ENCODE measurements at places on chromosomes 13 and 19.
A peak's percentile ranks its signal among the peaks of the same experiment; 100 is the strongest.

GRCh38 chr13:110980921-110981320, 66.1 kb upstream of the ANKRD10 start:
- no peak for DNase-seq

DNA sequence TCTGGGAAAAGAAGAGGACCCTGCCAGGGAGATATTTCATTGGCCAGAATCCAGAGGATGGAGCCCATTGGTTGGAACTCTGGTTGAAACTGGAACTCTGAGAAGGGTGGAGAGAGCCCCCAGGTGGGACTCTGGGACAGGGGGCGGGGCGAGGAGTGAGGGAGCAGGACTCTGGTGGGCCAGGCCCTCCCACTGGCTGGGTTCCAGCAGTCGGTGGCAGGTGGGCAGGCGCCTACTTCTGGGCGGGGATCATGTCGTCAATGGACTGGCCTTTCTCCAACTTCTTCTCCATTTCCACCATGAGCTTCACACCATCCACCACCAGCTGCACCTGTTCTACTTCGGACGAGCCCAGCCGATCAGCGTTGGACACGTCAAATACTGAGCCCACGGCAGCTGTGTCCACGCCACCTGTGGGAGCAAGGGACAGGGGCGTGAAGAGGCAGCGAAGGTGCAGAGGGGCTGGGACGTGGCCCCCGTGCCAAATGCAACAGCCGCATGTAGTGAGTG, 16.1 kb downstream of the CKM start:
- no peak for DNase-seq

- DNase-seq: no peak
Observed at GRCh38 chr13:33649212-33649878, 168.6 kb upstream of the RFC3 start.

- no peak for DNase-seq
Observed at GRCh38 chr13:67775359-67775758, 545.2 kb upstream of the PCDH9 start.

GRCh38 chr13:63351081-63351480, 1935.4 kb upstream of the PCDH20 start:
- DNase-seq: no peak

- no peak for DNase-seq
Observed at GRCh38 chr19:12611361-12611699, 610 bp downstream of the ZNF791 start.

DNA sequence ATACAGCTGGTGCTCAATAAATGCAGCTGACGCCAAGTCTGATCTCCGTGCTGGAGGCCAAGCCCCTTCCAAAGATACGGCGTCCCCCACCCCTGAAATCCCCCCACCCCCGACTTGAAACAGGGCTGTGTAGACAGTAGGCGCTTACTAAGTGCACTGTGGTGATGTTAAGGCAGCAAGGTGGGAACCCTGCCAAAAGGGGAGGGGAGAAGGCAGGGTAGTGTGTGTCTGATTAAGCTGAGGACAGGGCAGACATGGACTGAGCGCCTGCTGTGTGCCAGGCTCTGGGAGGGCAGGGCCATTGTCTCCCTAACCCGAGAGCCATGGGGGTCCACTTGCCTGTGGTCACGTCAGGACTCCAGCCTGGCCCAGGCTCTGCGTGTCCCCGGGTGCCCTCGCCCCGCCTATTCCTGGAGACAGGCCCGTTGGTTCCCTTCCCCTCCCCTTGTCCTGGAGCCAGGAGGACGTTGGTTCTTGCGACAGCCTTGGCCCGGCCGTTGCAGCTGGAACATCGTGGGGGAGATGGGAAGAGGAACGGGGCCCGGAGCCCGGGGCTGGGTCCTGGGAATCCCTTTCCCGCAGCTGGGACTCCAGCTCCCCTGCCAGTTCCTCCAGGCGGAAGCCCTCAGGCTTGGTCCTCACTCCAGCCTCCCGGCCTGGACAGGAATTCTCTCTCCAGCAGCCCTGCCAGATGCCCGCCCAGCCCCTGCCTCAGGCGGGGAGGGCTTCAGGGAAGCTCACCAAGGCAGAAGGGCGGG, 1.7 kb upstream of the ELANE start:
- DNase-seq: peak; percentile 68

GRCh38 chr13:21069561-21070004, 8.2 kb upstream of the LATS2 start:
- no peak for DNase-seq

DNA sequence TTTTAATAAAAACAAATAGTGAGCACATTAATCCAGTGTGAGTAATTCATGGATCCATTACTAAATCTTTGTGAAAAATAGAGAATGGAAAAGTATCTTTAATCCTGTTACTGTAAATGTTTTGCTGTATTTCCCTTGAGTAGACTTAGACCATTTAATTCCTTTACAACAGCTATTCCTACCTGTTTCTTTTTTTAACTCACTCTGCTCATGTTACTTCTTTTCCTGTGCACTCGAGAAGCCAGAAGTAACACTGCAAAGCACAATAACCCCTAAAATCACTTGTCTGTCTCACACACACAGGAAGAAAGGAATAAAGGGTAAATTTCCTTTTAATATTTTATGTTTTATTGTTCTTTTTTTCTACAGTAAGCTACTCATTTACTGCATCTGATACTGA, 244.3 kb downstream of the SHISA2 start:
- DNase-seq: no peak

- DNase-seq: no peak
Observed at GRCh38 chr13:110270507-110270906, 36.5 kb downstream of the COL4A1 start.

- no peak for DNase-seq
Observed at GRCh38 chr19:7983286-7983950, 22.0 kb downstream of the ELAVL1 start.

DNA sequence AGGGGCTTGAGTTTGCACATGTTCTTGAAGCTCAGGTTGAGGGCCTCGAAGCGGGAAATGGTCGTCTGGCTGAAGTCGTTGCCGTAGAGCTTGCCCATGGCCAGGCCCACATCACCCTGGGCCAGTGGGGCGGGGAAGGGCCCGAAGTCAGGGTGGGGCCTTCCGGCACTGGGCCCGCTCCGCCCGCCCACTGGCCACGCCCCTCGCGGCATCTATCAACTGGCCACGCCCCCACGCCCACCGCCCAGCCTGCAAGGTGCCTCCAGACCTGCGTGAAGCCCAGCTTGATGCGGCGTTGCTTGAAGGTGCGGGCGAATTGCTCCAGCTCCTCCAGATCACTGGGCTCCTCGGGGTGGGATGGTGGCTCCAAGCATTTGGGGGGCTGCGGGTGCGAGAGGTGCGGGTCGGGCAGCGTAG, 19.9 kb downstream of the ZNF574 start:
- DNase-seq: peak; percentile 30

- DNase-seq: no peak
Observed at GRCh38 chr19:15317392-15318071, 14.8 kb downstream of the BRD4 start.

- DNase-seq: peak; percentile 55
Observed at GRCh38 chr19:56933014-56933705, 92.6 kb upstream of the PEG3 start.

GRCh38 chr19:46373491-46374359, 26.8 kb downstream of the PPP5C start:
- DNase-seq: no peak

- no peak for DNase-seq
Observed at GRCh38 chr19:41428481-41428859, 1.3 kb upstream of the B3GNT8 start.

GRCh38 chr13:74134777-74135325, 647 bp upstream of the KLF12 start:
- peak; percentile 90 for DNase-seq

DNA sequence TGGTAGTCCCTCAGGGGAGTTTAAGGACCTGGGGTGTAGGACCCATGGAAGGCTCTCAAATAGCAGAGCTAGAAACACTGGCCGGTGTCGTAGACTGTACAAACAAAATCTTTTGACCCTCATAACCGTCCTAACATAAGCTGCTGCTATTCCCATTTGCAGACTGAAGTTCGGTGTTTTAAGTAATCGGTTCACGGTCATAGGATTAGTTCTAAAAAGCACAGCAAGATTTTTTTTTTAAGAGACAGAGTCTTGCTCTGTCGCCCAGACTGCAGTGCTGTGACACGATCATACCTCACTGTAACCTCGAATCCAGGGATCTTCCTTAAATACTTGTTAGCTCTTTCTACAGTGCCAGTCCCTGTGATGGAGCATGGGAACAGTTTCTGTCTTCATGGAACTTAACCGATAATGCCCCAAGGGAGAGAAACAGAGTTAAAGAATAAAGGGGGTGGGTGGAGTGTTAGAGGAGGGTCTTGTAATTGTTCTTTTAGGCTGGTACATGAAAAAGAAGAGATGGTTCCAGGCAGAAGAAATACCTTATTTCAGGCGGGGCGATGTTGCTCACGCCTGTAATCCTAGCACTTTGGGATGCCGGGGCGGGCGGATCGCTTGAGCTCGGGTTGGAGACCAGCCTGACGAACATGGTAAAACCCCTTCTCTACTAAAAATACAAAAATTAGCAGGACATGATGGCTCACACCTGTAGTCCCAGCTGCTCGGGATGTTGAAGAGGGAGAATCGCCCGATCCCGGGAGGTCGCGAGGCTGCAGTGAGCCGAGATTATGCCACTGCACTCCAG, 475 bp upstream of the ZC3H4 start:
- no peak for DNase-seq

DNA sequence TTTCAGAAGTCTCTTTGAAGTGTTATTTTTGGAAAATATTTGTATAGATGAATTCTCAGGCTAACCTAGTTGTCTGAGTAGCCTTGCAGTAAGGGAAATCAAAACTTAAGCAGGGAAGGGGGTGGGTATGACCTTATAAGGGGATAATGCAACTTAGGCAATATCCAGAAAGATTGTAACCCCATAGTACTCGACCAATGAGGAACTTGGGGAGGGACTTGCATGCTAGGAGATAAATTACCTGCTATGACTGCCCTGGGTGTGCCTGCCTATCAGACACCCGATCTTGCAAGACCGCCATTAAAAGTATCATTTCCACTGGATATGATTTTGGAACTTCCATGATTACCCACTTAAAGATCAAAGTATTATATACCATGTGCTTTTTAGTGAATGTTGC, 23.0 kb upstream of the RFXAP start:
- no peak for DNase-seq

GRCh38 chr13:67498948-67499347, 268.8 kb upstream of the PCDH9 start:
- no peak for DNase-seq

DNA sequence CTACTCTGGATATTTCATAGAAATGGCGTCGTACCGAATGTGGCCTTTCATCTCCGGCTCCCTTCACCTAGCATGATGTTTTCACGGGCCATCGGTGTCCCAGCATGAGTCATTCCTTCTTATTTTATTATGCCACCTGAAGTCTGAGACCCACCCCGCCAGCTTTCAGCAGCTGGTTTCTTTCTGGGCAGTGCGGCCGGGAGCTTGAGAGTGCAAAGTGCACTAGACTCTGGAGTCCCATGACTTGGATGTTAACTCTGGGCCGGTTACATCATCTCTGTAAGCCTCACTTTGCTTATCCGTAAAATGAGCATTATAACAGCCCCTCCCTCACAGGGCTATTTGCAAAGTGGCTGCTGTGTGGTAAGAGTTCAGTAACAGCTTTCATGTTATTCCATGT, 5.8 kb upstream of the KMT5C start:
- no peak for DNase-seq

GRCh38 chr13:99416411-99417121, 84.7 kb upstream of the TM9SF2 start:
- DNase-seq: peak; percentile 55

DNA sequence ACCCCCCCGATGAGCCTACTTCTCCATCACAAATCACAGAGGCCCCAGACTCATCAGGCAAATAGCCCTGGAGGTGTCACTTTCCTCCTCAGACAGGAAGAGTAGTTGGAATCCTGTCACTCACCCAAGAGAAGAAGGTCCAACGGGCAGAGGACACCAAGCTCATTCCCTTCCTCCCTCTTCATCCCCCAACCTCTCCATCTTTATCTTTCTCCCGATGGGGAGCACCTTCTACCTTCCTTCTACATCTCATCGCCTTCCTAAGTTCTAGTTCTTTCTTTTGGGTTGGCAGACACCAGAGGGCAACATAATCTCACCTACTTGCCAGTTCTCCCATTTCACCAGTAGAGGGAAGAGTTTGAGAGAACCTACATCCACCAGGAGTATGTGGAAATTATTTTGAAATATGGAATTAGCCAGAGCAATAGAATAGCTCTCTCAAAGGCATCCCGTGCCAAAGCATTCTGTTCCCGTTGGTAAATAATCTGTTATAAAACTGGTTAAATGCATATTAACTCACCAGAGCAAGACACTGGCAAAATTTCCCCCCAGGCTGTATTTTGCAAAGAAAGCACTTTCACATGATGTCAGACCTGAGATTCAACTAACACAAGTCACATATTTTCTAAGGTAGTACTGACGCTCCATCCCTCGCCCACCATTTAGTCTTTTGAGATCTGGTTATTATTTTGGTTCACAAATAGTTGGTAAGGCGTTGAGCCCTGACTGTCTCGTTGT, 55.0 kb downstream of the ZIC5 start:
- DNase-seq: peak; percentile 76

- DNase-seq: no peak
Observed at GRCh38 chr19:41447732-41448332, 4.9 kb downstream of the ERICH4 start.

All from retina (tissue), 1 donor.